ENCODE measurements at places on chromosomes 6 and 20.

DNA sequence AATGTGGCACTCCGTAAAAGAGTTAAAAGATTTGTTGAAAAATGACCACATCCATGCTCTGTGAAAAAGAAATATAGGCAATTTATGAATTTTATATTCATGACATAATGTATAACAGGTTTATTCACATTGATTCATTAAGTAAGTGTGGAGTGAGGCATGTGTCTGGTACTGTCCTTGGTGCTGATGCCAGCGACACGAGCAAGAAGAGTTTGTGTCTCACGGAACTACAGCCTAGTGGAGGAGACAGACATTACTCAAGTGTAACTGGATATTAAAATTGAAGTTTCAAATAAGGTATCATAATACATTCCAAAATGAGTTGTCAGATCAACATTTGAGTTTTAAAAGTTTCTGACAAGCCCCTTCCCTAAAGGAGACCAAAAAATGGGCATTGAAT lies 158.2 kb upstream of the PRND start:
- no peak for DNase-seq

DNA sequence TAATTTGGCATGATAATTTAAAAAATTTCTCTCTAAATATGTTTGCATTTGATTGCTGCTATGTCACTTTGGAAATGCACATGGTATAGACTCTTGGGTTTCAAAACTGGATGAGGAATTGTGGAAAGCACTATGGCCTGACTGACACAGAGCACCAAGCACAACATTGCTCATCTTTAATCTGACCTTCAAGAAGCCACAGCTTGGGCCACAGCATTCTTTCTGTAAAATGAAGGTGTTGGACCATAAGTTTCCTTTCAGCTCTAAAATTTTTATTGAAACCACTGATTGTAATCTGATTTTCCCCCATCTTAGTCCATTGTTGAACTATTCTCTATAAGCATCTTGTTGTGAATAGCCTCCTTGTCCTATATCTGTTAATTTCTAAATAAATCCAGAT lies 41.0 kb downstream of the QKI start:
- no peak for DNase-seq

GRCh38 chr20:58447511-58448391 lies 58.7 kb downstream of the VAPB start:
- peak; percentile 20 for DNase-seq

- no peak for DNase-seq
Measured at GRCh38 chr6:18446771-18447170, 59.6 kb downstream of the RNF144B start.

DNA sequence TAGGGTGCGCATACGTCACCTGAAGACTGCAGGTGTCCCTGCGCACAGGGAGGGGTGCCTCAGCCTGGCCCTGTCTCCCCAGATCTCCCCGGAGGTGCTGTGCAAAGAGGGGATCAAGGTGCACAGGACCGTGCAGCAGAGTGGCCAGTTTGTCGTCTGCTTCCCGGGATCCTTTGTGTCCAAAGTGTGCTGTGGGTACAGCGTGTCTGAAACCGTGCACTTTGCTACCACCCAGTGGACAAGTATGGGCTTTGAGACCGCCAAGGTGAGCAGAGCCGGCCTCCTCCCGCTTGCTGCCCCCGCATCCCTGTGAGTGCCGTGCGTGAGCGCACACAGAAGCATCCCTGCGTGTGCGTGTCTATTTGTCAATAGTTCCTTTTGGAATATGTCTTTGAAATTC lies 150.7 kb downstream of the DTNBP1 start:
- no peak for DNase-seq

- no peak for DNase-seq
Measured at GRCh38 chr20:33555755-33556154, 65.9 kb downstream of the CBFA2T2 start.

GRCh38 chr20:23668477-23668951 lies 20.3 kb downstream of the CST4 start:
- DNase-seq = peak; percentile 48

DNA sequence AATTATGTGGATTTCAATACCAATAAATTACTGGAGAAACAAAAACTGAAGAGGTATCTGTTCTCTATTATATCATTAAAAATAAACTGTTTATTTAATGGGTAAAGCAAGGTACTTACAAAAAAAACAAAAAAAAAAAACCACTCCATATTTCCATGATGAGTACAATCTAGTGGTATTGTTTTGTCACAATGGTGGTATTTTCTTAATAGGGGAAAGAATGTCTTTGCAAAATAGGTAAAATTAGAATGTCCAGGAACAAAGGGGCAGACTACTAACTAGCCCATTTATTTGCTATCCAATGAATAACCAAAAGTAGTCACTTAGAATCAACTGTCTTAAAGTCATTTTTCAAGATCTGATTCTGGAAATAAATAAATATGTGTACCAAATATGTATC lies 92.0 kb downstream of the ARHGAP18 start:
- DNase-seq = no peak

DNA sequence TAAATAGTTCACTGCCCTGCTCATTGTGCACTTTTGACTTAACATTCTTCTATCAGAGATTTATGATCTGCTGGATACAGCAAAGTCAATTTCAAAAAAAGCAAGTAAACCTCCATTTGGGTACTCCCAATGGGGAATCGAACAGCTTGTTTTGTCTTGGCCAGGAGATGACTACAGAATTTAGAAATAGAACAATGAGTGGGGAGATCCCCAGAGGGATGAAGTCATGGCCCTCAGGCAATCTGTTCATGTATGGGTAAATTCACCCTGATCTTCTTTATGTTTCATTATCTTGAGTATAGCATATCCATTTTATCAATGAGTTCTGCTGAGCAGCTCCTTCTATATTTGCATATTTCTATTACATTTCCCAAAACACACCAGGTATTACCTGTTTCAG lies 1681.9 kb downstream of the HACE1 start:
- DNase-seq = no peak

- peak; percentile 25 for DNase-seq
Measured at GRCh38 chr6:14146506-14147096, 29.0 kb downstream of the CD83 start.

DNA sequence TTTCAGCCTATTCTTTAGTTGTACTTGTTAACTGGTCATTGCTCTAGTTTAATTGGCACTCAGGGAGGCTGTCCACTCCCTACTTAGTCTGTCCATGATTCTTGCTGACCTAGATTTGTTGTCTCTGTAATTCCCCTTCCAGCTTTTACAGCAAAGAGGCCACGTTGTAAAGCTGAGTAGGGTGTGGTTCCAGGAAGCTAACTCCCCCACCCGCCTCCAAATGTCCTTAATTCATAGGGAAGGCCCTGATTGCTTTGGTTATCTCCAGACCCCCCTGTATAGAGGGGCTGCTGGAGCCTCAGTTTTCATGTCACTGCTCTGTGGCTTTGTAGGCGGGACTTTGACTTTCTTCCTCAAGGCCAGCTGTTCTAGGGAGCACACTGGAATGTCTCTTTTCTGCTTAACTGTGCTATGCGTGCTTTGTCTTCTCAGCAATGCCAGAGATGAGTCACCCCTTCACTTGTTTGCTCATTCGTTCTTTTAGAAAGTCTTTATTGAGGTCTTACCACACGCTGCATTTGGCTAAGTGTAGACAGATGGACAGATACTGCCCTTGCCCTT lies 175.1 kb upstream of the JAG1 start:
- no peak for DNase-seq

GRCh38 chr20:25191689-25192088 lies 3.8 kb upstream of the ENTPD6 start:
- DNase-seq = no peak

DNA sequence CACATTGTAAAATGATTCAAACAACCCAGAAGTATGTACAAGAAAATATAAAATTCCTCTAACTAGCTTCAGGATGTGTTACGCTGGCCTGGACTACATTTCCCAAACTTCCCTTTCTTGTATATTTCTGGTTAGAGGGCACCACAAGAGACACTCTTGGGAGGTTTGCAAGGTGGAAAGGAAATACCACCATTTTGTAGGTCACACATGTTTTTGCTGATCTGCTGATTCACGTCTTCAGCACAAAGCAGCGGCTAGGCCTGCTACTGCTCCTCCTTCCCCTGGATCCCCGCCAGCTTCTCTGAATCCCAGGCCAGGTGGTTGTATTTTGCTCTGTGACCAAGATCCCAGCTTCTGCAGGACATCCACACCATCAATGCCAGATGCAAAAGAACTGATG lies 104.2 kb downstream of the AGPAT4 start:
- DNase-seq = no peak

- no peak for DNase-seq
Measured at GRCh38 chr6:17054647-17055046, 47.2 kb upstream of the STMND1 start.

DNA sequence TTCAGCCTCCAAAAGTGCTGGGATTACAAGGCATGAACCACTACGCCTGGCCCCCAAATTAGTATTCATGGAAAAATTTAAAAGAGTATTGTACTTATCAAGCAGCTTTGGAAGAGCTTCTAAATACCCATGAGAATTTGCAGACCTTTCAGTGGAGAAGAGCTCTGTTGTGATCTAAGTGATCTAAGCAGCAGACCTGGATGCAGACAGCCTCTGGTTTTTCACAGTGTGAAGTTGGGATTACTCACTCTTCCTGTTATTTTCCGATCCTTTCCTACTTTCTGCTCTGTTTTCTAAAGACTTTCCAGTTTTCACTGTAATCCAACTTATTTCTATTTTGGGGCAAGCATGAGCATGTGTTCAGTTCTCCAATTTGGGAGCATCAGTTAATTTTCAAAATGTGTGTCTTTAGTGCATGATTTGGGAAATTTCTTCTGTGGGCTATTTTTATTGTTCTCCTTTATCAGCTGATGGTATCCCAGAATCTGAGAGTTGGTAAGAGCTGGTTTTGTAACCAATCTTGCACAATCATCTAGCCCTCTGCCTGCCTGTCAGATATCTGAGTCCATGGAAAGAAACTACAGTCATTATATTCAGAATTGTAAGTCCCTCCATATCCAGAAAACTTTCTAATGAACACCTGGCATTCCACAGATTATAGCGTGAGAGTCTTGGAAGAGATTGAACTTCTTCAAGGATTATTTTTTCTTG lies 207.7 kb upstream of the DTNBP1 start:
- DNase-seq = no peak

GRCh38 chr6:138292482-138292881 lies 74.2 kb upstream of the PBOV1 start:
- DNase-seq = no peak

GRCh38 chr6:2183246-2183645 lies 62.2 kb downstream of the GMDS start:
- no peak for DNase-seq

- no peak for DNase-seq
Measured at GRCh38 chr6:137211910-137212309, 7.3 kb downstream of the IFNGR1 start.

GRCh38 chr6:120010075-120010474 lies 660.5 kb upstream of the MAN1A1 start:
- DNase-seq = no peak

- no peak for DNase-seq
Measured at GRCh38 chr6:26543953-26544352, 5.8 kb downstream of the HMGN4 start.

DNA sequence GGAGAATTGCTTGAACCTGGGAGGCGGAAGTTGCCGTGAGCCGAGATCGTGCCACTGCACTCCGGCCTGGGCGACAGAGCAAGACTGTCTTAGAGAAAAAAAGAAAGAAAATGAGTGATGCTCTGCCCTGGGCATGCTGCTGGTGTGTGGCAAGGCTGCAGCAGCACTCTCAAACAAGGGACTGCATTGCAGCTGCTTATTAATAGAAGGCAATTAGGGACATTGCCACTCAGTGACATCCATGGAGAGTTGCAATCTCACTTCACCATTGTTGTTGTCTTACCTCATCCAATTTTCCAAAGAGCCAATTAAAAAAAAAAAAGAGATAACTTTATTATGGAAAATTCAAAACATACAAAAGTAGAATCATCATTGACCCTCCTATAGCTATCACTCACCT lies 131.1 kb downstream of the LRRC1 start:
- peak; percentile 7 for DNase-seq

- no peak for DNase-seq
Measured at GRCh38 chr6:41405941-41406727, 70.7 kb downstream of the NCR2 start.

- peak; percentile 19 for DNase-seq
Measured at GRCh38 chr20:1894471-1894950, 696 bp upstream of the SIRPA start.

DNA sequence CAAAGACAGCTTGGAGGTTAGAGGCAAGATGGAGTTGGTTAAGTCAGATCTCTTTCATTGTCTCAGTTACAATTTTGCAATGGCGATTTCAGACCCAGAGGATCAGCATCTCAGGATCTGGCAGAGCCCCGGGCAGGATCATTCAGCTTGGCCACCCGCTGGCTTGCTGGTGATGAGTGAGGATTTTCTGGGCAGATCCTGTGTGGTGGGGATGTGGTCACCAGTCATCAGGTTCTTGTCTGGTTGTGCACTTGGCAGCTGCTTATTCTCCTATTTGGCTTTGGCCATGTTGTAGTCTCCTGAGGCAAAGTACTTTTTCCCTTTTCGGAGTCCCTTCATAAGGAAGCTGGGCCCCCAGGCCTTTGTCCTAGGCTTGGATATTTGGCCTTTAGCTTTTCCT lies 953.9 kb downstream of the KIF16B start:
- DNase-seq = no peak

DNA sequence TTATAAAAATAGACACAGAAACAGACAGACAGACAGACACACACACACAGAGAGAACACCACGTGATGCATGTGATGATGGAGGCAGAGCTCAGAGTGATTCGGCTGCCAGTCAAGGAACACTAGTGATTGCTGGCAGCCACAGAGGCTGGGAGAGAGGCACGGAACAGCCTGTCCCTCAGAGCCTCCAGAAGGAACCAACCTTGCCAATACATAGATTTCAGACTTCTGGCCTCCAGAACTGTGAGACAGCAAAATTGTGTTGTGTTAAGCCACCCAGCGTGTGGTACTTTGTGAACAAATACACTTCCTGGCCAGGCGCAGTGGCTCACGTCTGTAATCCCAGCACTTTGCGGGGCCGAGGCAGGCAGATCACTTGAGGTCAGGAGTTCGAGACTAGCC lies 9.5 kb upstream of the PARD6B start:
- no peak for DNase-seq

DNA sequence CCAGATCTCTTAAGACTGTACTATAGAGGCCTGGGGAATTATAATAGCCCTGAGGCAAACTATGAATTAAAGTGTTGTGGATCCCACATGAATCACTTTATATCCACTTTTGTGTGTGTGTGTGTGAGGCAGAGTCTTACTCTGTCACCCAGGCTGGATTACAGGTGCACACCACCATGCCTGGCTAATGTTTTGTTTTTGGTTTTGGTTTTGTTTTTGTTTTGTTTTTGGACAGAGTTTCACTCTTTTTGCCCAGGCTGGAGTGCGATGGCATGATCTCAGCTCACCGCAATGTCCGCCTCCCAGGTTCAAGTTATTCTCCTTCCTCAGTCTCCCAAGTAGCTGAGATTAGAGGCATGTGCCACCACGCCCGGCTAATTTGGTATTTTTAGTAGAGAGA lies 32.2 kb upstream of the MICB start:
- DNase-seq = no peak

GRCh38 chr20:47318027-47318585 lies 38.4 kb downstream of the ZMYND8 start:
- no peak for DNase-seq

DNA sequence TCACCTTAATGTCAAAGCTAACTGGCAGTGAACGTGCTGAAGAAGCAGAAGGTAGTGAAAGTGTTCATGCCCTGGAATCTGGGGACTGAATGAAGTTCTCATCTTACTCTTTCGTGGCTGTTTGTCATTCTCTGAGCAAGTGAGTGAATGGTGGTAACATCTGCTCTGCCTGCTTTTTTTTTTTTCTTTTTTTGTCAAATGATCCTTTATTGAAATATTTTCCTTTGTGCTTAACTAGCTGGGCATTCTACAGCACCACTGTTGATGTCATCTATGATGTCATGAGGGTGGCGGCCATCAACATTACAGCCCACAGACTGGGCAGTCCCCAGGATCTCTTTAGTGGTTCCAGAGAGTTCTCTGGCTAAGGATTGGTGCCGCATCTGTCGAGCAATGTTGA lies 65.2 kb downstream of the RIN2 start:
- no peak for DNase-seq

All from NCI-H1436 (cell line).